Natural killer cell treated with Interleukin-12 subunit alpha and Interleukin-12 subunit beta and Interleukin-15 and Interleukin-18, amount 100 ng/mL, for 72 hours (primary cell): ENCODE measurements at places on chromosomes 6 and 20. TPM values are rescaled to one million over a fixed set of nuclear protein-coding genes. Genes with fewer than 3 reads are reported as not detected.
A peak's percentile ranks its signal among the peaks of the same experiment; 100 is the strongest.

DNA sequence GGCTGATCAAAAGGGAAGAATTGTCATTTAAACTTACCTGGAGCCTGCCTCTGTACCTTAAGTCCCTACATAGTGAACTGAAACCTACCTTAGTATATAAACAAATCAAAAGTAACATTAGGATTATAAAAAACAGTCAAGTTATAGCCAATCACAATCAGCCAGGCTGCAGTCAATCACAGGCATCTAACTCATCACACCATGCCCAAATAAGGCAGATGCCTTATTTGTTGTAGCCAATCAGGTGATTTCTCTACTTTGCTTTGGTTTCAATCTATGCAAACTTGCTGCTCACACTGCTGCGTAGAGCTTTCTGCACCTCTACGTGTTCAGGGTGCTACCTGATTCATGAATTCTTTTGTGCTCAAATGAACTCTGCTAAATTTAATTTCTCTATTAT lies 18.3 kb upstream of the DEFB113 start:
- H3K27ac ChIP-seq = no peak overlapping the region
- no peaks in the 10 kb centered on the region for H3K27me3 ChIP-seq
- no peaks in the 10 kb centered on the region for H3K4me1 ChIP-seq

DNA sequence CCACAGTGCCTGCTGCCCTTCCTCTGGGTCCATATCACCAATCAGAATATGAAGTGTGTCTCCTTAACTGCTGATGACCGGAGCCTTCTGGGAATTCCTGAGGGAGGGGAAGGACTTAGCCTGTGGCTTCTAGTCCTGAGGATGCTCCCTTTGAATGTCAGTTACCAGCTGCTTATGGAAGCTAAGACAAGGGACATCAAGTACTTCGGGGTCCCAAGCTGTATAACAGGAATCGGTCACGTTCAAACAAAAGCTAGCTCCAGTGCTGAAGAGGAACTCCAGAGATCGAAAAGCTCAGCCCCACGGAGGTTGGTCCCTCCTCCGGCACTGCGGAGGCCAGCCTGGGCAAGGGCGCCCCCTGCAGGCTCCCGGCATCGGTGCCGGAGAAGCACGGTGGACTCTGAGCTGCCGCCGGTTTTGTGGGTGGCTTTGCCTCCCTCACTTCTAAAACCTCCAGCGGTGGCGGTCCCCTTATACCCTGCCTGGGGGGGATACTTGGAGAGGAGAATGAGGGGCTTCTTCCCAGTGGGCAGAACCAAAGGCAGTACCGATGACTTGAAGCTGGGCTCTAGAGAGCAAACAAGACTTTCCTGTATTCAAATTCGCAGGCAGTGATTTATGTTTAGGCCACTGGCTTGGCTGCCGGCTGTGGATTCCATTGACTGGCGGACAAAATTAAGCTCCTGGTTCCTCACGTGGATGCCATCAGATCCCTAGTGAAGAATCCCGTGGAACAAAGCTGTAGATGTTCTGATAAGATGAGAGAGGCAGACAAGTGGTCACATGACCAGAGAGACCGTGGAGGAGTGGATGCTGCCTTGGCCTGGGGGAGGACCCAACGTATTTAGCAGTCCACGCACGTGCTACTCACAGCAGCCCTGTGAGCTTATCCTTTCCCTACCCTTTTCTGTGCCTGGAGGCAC lies 16.2 kb upstream of the UBR2 start:
- H3K27ac ChIP-seq = peak overlapping the region; percentile 62
- peaks cover 17% of the 10 kb centered on the region for H3K4me1 ChIP-seq
- peak; percentile 90 for DNase-seq
- H3K4me3 ChIP-seq = peak overlapping the region; percentile 63
- H3K36me3 ChIP-seq = no peaks in the 10 kb centered on the region

- peaks cover 15% of the 10 kb centered on the region for H3K27me3 ChIP-seq
- no peaks in the 10 kb centered on the region for H3K36me3 ChIP-seq
- peaks cover 1% of the 10 kb centered on the region for H3K4me1 ChIP-seq
These were observed 43.6 kb downstream of the RGS17 start for GRCh38 chr6:153087436-153087835.

DNA sequence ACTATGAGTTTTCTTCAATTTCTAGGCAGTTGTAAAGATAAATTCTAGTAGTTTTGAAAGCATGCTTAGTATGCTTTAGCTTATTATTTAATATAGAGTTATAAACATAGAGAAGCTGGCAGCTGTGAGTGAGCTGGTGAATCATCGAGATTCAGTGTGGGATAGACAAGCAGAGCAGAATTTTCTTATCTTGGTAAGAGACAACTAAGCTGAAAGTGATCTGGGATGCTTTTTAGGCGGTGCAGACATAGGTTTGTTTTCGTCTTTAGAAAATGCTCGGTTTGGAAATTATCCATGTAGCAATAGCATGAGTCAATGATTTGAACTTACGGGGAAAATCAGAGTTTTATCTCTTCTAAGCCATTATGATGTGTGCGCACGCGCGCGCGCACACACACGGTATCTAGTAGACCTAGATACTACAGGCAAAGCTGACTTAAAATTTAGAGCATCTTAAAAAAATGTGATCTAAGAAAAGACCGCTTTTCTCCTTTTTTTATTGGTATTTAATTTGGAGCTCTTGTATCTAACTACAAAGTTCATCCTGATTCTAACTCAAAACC lies 128.3 kb upstream of the MAP3K7 start:
- H3K27me3 ChIP-seq = peaks cover 13% of the 10 kb centered on the region
- no peaks in the 10 kb centered on the region for H3K4me1 ChIP-seq
- no peak overlapping the region for H3K27ac ChIP-seq
- H3K36me3 ChIP-seq = no peaks in the 10 kb centered on the region

DNA sequence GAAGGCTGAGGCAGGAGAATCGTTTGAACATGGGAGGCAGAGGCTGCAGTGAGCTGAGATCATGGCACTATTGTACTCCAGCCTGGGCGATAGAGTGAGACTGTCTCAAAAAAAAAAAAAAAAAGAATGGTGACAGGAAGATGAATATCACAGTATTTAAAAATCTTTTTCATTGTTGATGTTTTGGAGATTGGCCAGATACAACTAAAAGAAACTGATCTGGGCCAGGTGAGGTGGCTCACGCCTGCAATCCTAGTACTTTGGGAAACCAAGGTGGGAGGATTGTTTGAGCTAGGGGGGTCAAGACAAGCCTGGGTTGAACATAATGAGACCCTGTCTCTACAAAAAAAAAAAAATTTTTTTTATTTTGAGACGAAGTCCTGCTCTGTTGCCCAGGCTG lies 52.1 kb downstream of the TRAF3IP2 start:
- DNase-seq = no peak
- no peak overlapping the region for H3K4me3 ChIP-seq
- no peaks in the 10 kb centered on the region for H3K27me3 ChIP-seq
- no peaks in the 10 kb centered on the region for H3K4me1 ChIP-seq

GRCh38 chr20:8996817-8997512 lies 71.9 kb upstream of the PLCB4 start:
- H3K27ac ChIP-seq = no peak overlapping the region
- H3K27me3 ChIP-seq = no peaks in the 10 kb centered on the region
- no peaks in the 10 kb centered on the region for H3K36me3 ChIP-seq
- H3K4me1 ChIP-seq = peaks cover 6% of the 10 kb centered on the region

- no peaks in the 10 kb centered on the region for H3K27me3 ChIP-seq
- DNase-seq = no peak
- peaks cover 4% of the 10 kb centered on the region for H3K4me1 ChIP-seq
- no peak overlapping the region for H3K27ac ChIP-seq
These were observed 165.4 kb downstream of the TAF4 start for GRCh38 chr20:61900011-61900944.

TNF gene
- total RNA-seq = 320 TPM

CNPY3 gene
- 35.4 TPM for total RNA-seq

ECT2L gene
- not detected for total RNA-seq

SLC35F1 gene
- total RNA-seq = not detected

DNA sequence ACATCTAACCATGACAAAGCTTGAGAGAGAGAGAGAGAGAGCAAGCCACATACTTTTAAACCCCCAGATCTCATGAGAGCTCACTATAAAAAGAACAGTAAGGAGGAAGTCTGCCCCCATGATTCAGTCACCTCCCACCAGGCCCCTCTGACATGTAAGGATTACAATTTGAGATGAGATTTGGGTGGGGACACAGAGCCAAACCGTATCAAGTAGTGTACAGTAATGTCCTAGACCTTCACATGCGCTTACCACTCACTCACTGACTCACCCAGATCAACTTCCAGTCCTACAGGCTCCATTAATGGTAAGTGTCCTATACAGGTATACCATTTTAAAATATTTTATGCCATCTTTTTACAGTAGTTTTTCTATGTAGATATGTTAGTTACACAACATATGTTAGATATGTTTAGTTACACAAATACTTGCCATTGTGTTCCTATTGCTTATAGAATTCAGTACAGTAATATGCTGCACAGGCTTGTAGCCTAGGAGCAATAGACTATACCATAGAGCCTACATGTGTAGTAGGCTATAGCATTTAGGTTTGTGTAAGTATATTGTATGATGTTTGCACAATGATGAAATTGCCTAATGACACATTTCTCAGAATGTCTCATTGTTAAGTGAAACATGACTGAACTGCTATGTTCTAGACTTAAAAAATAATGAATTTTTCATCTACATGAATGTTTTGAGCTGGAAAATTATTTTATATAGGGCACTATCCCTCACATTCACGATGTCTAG lies 11.7 kb downstream of the TSPYL1 start:
- no peak for DNase-seq
- H3K27me3 ChIP-seq = no peaks in the 10 kb centered on the region
- peak overlapping the region; percentile 48 for H3K27ac ChIP-seq
- H3K36me3 ChIP-seq = peaks cover 15% of the 10 kb centered on the region

DNA sequence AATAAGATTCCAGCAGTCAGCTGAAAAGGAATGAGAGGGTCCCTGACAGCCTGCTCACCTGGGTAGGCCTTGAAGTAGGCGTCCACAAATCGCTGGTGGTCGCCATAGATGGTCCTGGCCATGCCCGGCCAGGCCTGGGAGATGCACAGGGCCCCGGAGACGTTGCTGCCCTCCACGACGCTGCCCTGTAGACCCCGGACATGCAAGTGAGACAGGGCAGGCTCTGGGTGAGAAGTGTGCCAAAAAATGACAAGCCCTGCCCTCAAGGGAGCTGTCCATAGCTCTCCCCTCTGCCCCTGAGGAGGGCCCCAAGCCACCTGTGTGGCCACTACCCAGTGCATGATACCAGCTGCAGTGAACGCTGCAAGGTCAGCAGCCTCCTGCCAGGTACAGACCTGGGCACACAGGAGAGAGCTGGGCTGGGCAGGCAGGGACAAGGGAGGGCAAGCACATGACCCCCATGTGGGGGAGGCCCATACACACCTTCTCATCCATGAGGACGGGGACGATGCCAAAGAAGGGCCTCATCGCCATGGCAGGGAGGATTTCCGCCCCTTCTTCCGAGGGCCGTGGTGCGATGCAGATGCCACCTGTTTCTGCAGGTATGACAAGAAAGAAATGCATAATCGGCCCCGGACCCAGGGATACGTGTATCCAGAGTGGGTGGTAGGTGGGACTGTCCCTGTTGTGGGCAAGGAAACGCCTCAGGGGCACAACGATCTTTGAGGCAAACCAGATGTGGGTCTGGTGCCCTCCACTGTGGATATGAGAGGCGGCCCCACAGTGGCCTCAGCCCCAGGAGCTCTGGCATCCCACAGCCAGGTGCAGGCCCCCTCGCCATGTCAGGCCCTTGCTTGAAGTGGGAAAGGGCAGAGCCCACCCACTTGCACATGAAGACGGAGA lies 21.2 kb upstream of the APMAP start:
- no peaks in the 10 kb centered on the region for H3K36me3 ChIP-seq
- peaks cover 18% of the 10 kb centered on the region for H3K4me1 ChIP-seq
- H3K27me3 ChIP-seq = no peaks in the 10 kb centered on the region

DNA sequence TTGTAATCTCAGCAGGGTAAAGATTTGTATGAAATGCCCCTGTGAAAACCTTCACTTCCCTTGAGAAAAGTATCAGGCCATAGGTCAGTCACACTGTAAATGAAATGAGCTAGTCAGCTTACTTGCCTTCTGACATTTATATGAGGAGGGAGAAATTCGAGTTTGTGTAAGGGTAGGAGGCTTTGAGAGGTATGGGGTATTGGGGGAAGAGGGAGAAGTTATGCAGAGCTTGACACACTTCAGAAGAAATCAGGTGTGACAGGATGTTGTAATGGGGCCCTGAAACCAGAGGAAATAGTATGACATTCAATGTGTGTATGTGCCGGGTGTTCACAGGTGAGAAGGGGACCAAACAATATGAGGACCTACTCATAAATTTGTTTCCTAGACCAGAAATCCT lies 64.2 kb upstream of the CCN6 start:
- peak overlapping the region; percentile 78 for H3K4me3 ChIP-seq
- peaks cover 79% of the 10 kb centered on the region for H3K4me1 ChIP-seq
- no peak for DNase-seq
- H3K27ac ChIP-seq = peak overlapping the region; percentile 82

- no peaks in the 10 kb centered on the region for H3K4me1 ChIP-seq
- no peaks in the 10 kb centered on the region for H3K27me3 ChIP-seq
- H3K27ac ChIP-seq = no peak overlapping the region
- no peaks in the 10 kb centered on the region for H3K36me3 ChIP-seq
- H3K4me3 ChIP-seq = no peak overlapping the region
These were observed 977.7 kb upstream of the SLC35B3 start for GRCh38 chr6:9412951-9413559.

DNA sequence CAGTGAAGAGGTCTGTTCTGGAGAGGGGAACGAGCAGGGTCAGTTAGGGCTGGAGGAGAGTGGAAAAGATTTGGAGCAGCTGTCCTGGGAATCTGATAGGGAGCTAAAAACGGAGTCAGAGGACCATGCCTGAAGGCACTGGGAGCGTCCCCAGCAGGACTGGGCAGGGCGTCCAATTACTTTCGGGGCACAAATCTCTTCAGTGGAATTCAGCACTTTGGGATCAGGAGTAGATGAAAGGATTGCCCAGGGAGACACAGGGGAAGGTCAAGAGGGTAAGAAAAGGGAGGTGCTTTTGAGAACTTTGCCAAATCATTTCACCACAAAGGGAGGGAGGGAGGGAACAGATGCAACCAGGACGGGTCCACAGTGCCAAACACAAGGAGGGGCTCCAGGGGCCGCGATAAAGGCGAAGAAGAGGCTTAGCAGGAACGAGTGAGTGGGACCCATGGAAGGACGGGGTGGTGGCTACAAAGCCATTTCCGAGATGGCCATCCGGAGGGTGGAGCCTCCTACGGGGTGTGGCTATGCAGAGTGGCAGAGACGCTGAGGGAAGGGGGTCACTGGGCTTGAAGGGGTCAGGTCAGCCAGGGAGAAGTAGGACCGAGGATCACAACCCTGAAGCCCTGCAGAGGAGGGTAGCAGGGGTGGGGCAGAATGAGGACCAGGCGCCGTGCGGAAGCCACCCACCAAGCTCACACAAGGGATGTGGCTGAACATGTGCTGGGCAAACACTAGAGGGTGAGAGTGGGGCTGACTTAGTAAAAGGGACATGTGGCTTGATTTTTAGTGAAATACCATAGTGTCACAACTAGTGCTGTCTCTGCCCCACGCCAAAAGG lies 180.0 kb upstream of the RREB1 start:
- H3K27ac ChIP-seq = no peak overlapping the region
- no peak overlapping the region for H3K4me3 ChIP-seq
- H3K4me1 ChIP-seq = no peaks in the 10 kb centered on the region
- DNase-seq = no peak

- no peaks in the 10 kb centered on the region for H3K27me3 ChIP-seq
- peak overlapping the region; percentile 69 for H3K27ac ChIP-seq
These were observed 42.6 kb downstream of the KCNS1 start for GRCh38 chr20:45058168-45058850.

- H3K4me1 ChIP-seq = peaks cover 21% of the 10 kb centered on the region
- H3K36me3 ChIP-seq = no peaks in the 10 kb centered on the region
- H3K4me3 ChIP-seq = no peak overlapping the region
- no peak overlapping the region for H3K27ac ChIP-seq
These were observed 96.3 kb downstream of the ASXL1 start for GRCh38 chr20:32454164-32455145.

SCRT2 gene
- not detected for total RNA-seq

E2F1 gene
- 123 TPM for total RNA-seq

SMPDL3A gene
- total RNA-seq = 8.1 TPM

PRPH2 gene
- total RNA-seq = not detected
